Activated CD4-positive, alpha-beta T cell treated with anti-CD3 and anti-CD28 coated beads for 36 hours (primary cell): ENCODE measurements at places on chromosomes 5 and 9. TPM values are rescaled to one million over a fixed set of nuclear protein-coding genes. Genes with fewer than 3 reads are reported as not detected.

- DNase-seq = no peak
These were observed 277.5 kb upstream of the MVB12B start for GRCh38 chr9:126049088-126049487.

- peak; percentile 27 for DNase-seq
These were observed 4.6 kb downstream of the ARAP3 start for GRCh38 chr5:141677415-141677814.

DNA sequence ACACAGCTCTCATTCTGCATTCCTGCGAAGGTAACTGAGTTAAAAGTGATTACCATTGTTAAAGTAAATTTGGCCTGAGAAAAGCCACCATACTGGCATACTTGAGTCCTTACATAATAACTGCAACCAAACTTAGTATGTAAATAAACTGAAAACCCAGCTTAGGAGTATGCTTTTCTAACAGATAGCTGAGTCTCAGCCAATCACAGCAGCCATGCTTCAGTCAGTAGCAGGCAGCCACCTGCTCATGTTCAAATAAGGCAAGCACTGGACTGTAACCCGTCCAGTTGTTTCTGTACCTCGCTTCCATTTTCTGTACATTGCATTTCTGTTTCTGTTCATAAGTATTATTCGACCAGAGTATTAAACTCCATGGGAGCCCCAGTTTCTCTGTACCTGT lies 58.6 kb downstream of the GCNT4 start:
- no peak for DNase-seq

GRCh38 chr9:91781906-91782305 lies 168.1 kb downstream of the ROR2 start:
- DNase-seq = no peak

- no peak for DNase-seq
These were observed 1386.9 kb upstream of the WWC1 start for GRCh38 chr5:166904571-166904970.

- DNase-seq = peak; percentile 22
These were observed 68.7 kb downstream of the RAPGEF1 start for GRCh38 chr9:131671133-131671520.

- DNase-seq = no peak
These were observed 79.7 kb upstream of the ASTN2 start for GRCh38 chr9:117494401-117495090.

- DNase-seq = no peak
These were observed 55.9 kb downstream of the PCSK1 start for GRCh38 chr5:96377167-96377566.

GRCh38 chr9:93612796-93613154 lies 36.4 kb downstream of the PHF2 start:
- DNase-seq = peak; percentile 36

DNA sequence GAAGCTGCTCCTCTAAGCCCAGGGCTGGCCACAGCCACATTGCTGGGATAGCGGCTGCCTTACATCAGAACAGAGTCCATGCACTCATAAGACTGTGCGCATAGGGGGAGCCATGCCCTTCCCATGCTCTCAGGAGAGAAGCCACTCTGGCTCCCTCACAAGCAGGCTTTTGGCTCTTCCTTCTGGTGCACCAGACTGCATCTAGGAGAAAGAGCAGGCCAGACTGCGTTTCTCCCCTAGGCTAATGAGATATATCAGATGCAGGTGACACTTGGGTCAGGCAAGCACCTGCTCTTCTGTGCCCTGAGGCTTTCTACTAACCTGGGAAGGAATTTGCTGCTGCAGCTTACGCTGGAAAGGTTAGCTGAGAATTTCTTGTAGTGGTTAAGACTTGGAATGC lies 43.2 kb upstream of the BRINP1 start:
- no peak for DNase-seq

DNA sequence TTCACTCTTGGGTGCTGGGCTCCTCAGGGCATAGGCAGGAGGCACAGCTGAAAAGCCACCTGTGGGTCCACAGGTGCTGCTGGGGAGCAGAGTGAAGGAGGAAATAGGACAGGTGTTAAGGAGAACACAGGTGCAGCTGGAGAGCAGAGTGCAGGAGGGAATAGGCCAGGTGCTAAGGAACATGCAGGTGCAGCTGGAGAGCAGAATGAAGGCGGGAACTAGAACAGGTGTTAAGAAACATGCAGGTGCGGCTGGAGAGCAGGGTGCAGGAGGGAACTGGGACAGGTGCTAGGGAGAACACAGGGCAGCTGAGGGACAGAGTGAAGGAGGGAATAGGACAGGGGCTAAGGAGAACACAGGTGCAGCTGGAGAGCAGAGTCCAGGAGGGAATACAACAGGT lies 43.8 kb upstream of the PLEKHG4B start:
- DNase-seq = no peak

DNA sequence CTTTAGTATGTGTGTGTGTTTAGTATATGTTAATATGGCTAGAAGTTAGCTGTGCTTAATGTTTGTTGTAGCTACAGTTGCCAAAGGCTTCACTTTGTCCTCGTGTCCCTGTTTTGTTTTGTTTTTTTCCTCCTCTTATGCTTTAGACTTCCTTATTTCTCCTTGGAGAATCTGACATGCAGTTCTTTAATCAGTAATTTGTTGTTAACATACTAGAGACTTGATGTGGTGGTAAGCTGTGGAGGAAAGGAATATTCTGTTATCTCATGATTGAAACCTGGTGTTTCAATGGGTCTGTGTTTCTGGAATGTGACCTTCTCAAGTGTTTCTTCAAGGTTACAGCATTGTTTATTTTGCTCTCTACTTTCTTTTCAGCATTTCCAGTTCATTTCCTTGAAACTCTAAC lies 515.6 kb upstream of the ST8SIA4 start:
- DNase-seq = no peak

DNA sequence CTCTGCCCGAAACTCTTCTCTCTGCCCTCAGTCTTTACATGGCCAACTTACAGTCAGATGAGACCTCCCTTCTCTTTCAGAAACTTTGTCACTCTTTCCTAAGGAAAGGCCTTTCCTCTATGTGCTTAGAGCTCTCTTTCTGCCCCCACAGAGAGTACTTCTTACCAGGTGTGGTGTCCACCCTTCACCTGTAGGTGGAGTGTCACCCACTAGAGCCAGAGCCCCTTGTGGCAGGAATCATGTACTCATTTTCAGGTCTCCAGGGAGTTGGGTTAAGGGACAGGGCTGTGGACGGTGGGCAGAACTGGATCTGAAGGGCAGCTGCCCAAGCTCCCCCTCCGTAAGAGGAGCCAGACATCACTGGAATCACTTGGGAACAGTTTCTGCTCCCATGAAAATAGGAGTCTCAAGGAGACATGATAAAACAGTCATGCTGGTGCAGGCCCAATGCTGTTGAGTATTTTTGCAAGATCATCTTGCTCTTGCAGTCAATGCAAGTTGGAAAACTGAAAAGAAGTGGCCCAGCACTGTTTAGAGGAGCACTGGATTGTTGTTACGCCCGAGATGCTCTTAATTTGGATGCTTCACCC lies 436.7 kb downstream of the ZSWIM6 start:
- DNase-seq = peak; percentile 22

GRCh38 chr9:4936823-4937222 lies 48.2 kb upstream of the JAK2 start:
- peak; percentile 23 for DNase-seq

DNA sequence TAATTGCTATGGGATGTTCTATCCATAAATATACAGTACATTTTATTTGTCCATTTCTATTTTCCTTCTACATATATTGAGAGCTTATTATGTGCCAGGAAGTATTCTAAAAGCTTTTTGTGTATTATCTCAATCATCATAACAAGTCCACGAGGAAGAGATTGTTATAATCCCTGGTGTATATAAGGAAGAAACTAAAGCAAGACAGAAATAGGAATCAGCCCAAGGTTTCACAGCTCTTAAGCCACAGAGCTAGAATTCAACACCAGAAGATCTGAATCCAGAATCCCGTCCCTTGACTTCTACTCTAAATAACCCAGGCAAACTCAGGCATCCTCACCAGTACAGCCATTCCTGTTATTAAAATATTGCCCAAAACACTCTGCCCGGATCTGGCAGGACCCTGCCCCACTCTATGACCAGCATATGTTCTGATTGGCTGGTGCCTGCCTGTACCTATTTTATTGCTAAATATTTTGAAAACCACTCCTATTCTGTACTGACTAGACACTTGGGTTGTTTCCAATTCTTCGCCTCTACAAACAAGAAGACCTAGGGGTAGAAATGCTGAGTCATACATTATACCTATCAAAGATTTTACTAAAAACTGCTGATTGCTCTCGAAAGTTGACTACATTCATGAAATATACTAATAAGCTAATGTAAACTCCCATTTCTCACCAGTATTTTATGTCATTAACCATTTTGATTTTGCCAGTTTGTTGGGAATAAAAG lies 297.4 kb downstream of the ENC1 start:
- DNase-seq = no peak

DNA sequence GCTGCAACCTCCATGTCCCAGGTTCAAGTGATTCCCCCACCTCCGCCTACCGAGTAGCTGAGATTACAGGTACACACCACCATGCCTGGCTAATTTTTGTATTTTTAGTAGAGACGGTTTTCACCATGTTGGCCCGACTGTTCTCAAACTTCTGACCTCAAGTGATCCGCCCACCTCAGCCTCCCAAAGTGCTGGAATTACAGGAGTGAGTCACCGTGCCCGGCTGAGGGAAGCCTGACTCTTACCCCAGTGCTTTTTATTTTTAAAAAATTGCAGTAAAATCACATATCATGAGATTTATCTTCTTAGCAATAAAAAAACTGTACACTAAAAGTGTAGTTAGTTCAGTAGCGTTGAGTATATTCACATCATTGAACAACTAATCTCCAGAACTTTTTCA lies 105.3 kb downstream of the SLIT3 start:
- DNase-seq = no peak

DNA sequence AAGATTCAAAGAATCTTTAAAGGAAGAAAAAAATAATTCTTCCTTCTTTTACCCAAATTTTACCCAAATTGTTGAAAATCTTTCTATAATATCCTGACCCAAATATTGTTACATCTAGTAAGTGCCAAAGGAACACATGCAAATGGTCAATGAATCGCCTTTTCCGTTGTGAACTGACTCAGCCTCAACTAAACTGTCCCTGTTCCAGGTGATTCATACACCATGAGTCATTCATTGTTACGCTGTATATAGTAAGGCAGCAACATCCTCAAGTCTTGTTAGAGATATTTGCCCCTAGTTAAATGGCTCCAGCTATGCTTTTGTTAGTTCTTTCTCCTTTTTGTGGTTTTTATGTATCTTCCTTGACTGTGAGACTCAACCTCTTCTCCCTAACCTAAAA lies 9.7 kb downstream of the PTGER4 start:
- peak; percentile 77 for DNase-seq

DNA sequence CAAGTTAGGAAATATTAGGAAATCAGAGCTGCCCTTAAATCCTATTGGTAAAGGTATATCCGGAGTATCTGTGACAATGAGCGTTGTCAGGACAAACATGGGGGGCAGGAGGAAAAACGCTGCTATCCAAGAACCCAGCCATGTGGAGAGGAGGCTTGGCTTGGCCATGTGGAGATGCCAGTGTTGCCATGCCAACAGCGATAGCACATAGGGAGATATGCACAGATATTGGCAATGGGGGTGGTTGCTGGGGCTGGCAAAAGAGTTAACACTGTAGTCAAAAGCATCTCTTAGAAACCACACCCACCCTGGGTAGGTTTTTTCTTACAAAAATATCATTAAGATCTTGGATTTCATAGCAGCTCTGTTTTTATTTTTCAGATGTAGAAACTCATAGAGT lies 106.4 kb upstream of the ASTN2 start:
- no peak for DNase-seq

DNA sequence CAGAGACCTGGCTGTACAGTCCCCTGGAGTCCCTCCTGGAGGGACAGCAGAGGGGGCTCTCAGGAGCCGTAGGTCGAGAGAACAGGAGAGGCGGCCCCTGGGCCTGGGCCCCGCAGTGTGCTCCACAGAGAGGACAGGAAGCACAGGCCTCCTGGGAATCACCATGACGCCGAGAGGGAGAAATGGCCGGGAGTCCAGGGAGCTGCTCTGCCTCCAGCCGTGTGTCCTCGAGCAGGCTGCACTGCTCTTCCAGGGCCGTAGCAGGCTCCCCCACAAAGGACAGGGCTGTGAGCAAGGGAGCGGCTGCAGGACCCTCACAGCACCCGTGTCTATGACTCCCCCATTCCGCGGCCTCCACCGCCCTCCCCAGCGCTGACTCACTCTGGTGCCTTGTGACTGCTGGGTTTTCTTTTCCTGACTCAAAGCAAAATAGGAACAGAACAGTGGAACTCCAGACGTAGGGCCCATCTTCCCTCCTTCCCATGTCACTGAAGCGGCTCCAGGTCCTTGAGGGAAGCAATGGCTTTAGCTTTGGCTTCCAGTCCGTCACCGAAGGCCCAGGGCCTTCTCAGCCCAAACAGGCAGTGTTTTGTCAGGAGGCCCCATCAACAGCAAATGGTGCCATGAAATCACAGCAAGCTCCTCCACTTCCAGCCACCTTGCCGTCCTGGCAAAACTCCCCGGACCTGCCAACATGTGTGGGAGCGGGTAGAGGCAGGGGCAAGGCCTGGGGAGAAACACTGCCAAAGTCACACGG lies 114.2 kb downstream of the LHFPL2 start:
- DNase-seq = no peak

Gene ABO
- 0.09 TPM for total RNA-seq

Gene ZNF462
- total RNA-seq = 0.42 TPM

Gene KCNIP1
- total RNA-seq = not detected

Gene TPD52L3
- not detected for total RNA-seq

Gene TTC33
- total RNA-seq = 31.4 TPM

Gene DMRT3
- total RNA-seq = not detected

Gene C5orf63
- total RNA-seq = 14.2 TPM

Gene CCNI2
- 4.6 TPM for total RNA-seq

Gene ATP10B
- not detected for total RNA-seq
